Stimulated activated CD4-positive, alpha-beta T cell treated with anti-CD3 and anti-CD28 coated beads, Interleukin-4, amount 100 ng/mL, for 4 hours (primary cell): ENCODE measurements at places on chromosomes 3 and 15.
A peak's percentile ranks its signal among the peaks of the same experiment; 100 is the strongest.

GRCh38 chr15:77461486-77461885 is 40.8 kb downstream of the HMG20A start:
- no peak for DNase-seq

DNA sequence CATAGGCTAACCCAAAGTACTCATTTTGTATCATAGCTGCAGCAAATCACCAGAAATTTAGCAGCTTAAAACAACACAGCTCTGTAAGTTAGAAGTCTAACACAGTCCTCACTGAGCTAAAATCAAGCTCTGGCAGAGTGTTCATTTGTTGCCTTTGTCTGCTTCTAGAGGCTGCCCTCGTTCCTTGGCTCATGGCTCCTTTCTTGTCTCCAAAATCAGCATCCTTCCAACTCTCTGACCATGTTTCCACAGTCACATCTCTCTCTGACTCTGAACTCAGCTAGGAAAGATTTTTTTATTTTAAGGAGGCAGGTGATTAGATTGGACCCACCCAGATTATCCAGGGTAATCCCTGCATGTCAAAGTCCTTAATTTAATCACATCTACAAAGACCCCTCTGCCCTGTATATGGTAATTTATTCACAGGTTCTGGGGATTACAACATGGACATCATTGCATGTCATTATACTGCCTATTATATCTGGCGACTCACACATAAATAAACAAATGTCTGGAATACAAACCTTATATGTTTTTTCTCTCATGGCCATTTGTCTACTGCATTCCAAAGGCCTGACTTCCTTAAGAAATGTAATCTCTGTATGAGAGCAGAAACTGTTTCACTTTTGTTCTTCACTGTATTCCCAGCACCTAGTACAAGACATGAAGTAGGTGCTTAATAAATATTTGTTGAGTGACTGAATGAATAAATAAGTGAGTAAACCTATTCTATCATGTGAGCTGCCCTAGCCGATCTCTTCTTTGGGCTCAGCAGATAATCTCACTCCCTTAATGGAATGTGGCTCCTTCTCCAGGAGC is 15.1 kb upstream of the UACA start:
- no peak for DNase-seq

GRCh38 chr3:50708620-50709019 is 33.9 kb downstream of the DOCK3 start:
- DNase-seq, result no peak

DNA sequence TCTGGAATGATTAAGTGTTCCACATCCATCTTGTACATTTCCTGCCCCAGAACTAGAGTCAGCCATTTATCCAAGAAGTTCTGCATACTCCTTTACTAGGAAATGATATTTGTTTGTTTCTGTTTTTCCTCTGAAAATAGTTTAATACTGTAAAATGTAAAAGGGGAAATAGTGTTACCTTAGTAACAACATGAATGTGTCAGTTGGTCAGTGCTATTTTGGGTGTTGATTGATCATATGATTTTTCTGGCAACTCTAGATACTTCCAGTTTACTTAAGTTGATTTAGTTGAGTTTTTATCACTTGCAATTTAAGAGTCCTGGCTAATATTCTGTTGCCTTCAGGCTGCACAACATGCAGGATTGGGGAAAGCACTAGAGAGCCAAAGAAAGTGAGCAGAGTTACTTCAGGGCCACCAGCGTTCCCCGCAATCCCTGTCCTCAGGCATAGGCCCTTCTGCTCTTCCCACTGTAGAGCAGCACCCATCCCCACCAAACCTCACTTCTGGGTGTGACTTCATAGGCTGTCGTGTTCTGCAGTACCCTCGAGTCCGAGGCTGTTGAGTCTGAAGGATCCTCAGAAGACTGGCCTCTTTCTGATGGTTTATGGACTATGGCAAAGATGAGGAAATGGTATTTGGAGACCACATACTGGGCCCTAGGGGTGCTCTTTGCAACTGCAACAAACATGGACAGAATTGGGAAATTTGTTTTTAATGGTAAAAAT is 69.0 kb downstream of the CHD2 start:
- no peak for DNase-seq

GRCh38 chr3:44555723-44556122 is 730 bp downstream of the ZKSCAN7 start:
- DNase-seq, result no peak

DNA sequence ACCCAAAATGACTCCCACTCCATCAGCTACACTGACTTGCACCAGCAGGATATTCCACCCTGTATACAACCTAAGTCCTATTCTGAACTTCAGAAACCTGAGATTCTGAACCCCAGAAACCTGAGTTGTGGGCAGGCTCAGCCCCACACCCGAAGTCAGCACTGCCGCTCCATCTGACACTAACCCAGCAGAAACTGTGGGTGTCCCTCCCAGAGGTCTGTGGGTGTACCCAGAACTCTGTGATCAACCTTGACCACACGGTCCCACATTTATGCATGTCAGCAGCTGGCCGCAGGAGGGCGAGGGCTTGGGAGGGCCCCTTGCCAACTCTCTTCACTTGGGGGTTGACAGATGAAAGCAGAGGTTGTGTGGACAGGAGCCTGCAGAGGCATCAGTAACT is 9.3 kb downstream of the OXTR start:
- DNase-seq, result no peak

DNA sequence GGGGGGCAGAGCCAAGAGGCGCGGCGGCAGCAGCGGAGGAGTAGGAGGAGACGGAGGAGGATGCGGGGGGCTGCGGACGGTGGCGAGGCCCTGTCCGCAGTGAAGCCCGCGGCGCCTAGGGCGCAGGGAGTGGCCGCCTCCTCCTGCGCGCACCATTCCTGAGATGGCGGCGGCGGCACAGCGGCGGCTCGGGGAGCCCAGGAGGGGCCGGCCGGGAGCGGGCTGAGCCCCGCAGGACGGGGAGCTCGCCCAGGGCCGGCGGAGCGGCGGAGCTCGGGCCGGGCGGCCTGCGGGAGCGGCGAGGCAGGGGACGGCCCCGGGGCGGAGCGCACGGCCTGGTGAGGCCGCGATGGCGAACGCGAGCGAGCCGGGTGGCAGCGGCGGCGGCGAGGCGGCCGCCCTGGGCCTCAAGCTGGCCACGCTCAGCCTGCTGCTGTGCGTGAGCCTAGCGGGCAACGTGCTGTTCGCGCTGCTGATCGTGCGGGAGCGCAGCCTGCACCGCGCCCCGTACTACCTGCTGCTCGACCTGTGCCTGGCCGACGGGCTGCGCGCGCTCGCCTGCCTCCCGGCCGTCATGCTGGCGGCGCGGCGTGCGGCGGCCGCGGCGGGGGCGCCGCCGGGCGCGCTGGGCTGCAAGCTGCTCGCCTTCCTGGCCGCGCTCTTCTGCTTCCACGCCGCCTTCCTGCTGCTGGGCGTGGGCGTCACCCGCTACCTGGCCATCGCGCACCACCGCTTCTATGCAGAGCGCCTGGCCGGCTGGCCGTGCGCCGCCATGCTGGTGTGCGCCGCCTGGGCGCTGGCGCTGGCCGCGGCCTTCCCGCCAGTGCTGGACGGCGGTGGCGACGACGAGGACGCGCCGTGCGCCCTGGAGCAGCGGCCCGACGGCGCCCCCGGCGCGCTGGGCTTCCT is at the start of gene GPR27:
TSS of gene GPR27 (plus strand) at position 155 of the 909 bp plus-strand sequence. CDS start at position 350, 195 bp downstream.
- peak; percentile 26 for DNase-seq

DNA sequence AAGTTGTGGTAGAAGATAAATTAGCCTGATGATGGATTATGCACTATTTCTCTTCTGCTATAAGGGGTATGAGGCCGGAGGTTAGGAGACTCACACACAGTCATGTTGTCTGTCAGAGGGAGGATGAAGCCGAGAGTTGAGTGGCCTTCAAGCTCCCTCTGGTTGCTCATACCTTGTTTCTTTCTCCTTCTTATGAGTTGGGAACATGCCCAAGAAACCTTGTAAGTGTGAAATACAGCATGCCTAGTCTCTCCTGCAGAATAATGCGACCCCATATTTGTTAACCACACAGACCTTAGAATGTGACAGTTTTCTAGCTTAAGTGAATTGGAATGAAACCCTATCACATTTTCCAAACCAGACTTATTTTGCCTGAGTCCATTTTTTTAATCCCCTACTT is 366.7 kb downstream of the PTPRG start:
- DNase-seq, result no peak

DNA sequence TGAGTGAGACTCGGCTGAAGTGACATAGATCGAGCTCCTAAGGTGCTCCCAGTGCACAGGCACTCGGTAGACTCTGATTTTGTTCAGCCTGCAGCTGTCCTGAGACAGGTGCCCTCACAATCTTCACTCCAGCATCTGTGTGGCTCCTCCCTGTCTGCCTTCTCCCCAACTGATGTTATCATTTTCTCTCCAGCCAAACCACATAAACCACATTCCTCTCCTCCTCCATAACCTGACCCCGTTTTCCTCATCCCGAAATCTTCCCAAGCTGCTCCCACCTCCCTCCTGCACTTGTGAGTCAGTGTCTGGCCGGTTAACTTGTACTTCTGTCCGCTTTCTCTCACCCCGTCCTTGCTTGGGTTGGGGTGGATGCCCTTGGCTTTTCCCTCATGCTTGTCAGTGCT is 93.3 kb upstream of the HACD2 start:
- no peak for DNase-seq
